ENCODE measurements at places on chromosomes 16 and 17. TPM values are rescaled to one million over a fixed set of nuclear protein-coding genes. Genes with fewer than 3 reads are reported as not detected.

The TAC4 gene
- polyA plus RNA-seq: not detected

The CCL17 gene
- 1.1 TPM for polyA plus RNA-seq

The CLEC3A gene
- polyA plus RNA-seq: not detected

The CA7 gene
- polyA plus RNA-seq: 0.06 TPM

The MYO15A gene
- 0.51 TPM for polyA plus RNA-seq

The CBFA2T3 gene
- polyA plus RNA-seq: 1.4 TPM

The GSDMA gene
- 0.98 TPM for polyA plus RNA-seq

The PITPNC1 gene
- 9.6 TPM for polyA plus RNA-seq

The SMIM36 gene
- not detected for polyA plus RNA-seq

The CTF1 gene
- polyA plus RNA-seq: 3.3 TPM

The NOD2 gene
- polyA plus RNA-seq: 11.0 TPM

The ABI3 gene
- 2.4 TPM for polyA plus RNA-seq

The UMOD gene
- not detected for polyA plus RNA-seq

The ITPRIPL2 gene
- polyA plus RNA-seq: 10.5 TPM

The LPO gene
- polyA plus RNA-seq: not detected

The FSCN2 gene
- polyA plus RNA-seq: 2.0 TPM

The MEFV gene
- polyA plus RNA-seq: 0.14 TPM

The TLCD2 gene
- polyA plus RNA-seq: 3.8 TPM

The C16orf74 gene
- polyA plus RNA-seq: 19.0 TPM

The DNAH3 gene
- polyA plus RNA-seq: 0.18 TPM

The PRSS8 gene
- 64.3 TPM for polyA plus RNA-seq

The CHST4 gene
- 0.01 TPM for polyA plus RNA-seq

The RNF157 gene
- polyA plus RNA-seq: 0.44 TPM

The CEP295NL gene
- polyA plus RNA-seq: 3.5 TPM

The ZNF19 gene
- polyA plus RNA-seq: 1.4 TPM

The SLC5A11 gene
- polyA plus RNA-seq: 0.01 TPM

The KCNJ18 gene
- polyA plus RNA-seq: 0.11 TPM

The UNC45B gene
- 0.01 TPM for polyA plus RNA-seq

The MPV17L gene
- 1.0 TPM for polyA plus RNA-seq

The EIF3CL gene
- 49.7 TPM for polyA plus RNA-seq

The PRSS33 gene
- not detected for polyA plus RNA-seq

The TNFRSF13B gene
- 0.29 TPM for polyA plus RNA-seq

The EXOC3L1 gene
- 1.2 TPM for polyA plus RNA-seq

The PLXDC1 gene
- 4.7 TPM for polyA plus RNA-seq

The FA2H gene
- polyA plus RNA-seq: 4.8 TPM

The C16orf46 gene
- 0.24 TPM for polyA plus RNA-seq

The EVI2B gene
- polyA plus RNA-seq: 1.8 TPM

The RNU2-1 gene
- polyA plus RNA-seq: not detected

The PLLP gene
- 18.1 TPM for polyA plus RNA-seq

The KRTAP4-9 gene
- not detected for polyA plus RNA-seq

The CTRL gene
- polyA plus RNA-seq: 0.41 TPM

The TMEM238L gene
- 3.8 TPM for polyA plus RNA-seq

The SYNGR2 gene
- polyA plus RNA-seq: 52.3 TPM

The CDT1 gene
- 5.8 TPM for polyA plus RNA-seq

The TBC1D3H gene
- polyA plus RNA-seq: not detected

The FOXC2 gene
- 0.18 TPM for polyA plus RNA-seq

The HS3ST2 gene
- polyA plus RNA-seq: 0.08 TPM

The EMP2 gene
- 68.6 TPM for polyA plus RNA-seq

The RAB11FIP4 gene
- 5.0 TPM for polyA plus RNA-seq

The PRSS36 gene
- 1.7 TPM for polyA plus RNA-seq

The ZPBP2 gene
- not detected for polyA plus RNA-seq

The CBX4 gene
- 15.8 TPM for polyA plus RNA-seq

The TAOK2 gene
- 30.2 TPM for polyA plus RNA-seq

The RASD1 gene
- polyA plus RNA-seq: 1.6 TPM

The MARVELD3 gene
- polyA plus RNA-seq: 4.2 TPM

The ZSCAN10 gene
- not detected for polyA plus RNA-seq

The CCDC200 gene
- not detected for polyA plus RNA-seq
